ENCODE measurements at places on chromosomes 6 and 20.

GRCh38 chr6:9783567-9783966 is 631.3 kb downstream of the TFAP2A start:
- no peak for DNase-seq

- no peak for DNase-seq
Observed at GRCh38 chr20:58243653-58244410, 15.4 kb upstream of the ANKRD60 start.

GRCh38 chr6:144824018-144824417 is 538.9 kb downstream of the UTRN start:
- DNase-seq = no peak

GRCh38 chr6:23533944-23534343 is 592.1 kb upstream of the NRSN1 start:
- DNase-seq = peak; percentile 7

DNA sequence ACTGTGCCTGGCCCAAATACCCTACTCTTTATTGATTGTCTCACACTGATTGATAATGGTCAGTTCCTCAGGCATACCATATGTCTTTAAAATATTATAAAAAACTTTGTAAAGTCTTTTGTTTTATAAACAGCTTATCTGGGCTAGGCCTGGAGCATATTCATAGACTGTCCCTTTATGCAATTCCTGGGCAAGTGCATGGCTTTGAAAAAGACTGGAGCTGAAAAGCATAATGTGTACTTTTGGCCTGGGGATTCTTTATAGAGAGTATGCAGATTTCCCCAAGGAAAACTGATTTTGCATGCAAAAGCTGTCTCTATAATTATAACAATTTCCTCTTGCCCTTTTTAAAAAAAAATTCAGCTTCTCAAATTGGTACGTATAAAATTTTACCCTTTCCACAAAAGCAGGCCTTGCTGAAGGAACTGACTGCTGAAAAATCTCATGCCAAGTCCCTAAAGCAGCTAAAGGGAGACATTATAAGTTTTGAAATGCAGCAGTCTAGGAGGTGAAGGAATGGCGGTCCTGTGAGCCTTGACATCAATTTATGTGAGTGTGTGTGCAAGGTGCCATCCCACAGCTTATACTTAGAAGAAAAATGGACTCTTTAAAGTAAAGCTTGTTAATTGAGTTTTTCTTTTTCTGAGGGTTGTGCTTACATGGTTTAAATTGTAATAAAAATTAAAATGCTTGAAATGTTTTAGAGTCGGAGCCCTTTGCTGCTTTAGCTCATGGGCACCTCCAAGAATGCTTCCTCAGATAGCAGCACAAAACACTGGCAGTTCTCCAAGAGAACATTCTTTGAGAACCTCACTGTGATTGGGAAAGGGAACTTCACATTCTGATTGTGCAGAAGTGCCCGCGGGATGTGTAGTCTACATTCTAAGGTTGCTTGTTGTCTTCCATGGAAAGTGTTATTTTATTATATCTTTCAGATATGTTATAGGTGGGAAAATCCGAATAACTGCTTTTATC is 43.9 kb downstream of the PLCB4 start:
- DNase-seq = peak; percentile 61

DNA sequence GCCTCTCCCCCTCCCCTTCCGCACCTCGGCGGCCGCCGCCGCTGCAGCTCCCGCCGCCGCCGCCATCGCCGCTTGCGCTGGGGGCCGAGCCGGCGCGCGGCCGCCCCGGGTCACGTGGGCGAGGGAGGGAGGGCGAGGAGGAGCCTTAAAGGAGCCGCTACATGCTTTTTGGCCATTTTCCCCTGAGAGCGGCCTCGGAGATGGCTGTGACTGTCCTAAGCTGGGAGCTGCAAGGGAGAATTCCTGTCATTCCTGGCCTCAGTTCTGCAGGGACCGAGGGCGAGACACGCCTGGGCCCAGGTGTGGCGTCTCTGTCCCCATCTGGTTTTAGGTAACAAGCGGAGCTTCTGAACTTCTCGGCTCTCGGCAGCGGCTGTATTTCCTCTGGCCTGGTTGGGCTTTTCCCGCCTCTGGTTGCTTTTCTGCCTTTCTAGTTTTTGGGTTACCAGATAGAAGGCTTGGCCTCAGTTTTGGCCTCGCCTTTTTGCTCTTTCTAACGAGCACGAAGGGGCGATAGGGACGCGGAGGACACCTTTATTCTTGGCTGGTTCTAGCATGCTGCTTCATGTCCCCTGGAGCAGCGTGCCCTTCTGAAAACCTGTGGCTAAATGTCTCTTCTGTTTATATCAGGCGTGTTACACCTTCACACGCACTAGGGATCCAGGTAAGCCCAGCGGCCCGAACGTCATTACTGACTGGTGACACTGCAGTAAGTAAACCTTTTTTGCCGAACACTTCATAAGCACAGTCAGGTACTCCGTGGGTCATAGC is at the start of gene EHMT2:
Gene EHMT2 (minus strand): TSS at position 87 of the 771 bp plus-strand sequence. CDS start 21 bp downstream, at position 66.
- peak; percentile 93 for DNase-seq

GRCh38 chr6:137268911-137269310 is 49.7 kb upstream of the IFNGR1 start:
- no peak for DNase-seq

DNA sequence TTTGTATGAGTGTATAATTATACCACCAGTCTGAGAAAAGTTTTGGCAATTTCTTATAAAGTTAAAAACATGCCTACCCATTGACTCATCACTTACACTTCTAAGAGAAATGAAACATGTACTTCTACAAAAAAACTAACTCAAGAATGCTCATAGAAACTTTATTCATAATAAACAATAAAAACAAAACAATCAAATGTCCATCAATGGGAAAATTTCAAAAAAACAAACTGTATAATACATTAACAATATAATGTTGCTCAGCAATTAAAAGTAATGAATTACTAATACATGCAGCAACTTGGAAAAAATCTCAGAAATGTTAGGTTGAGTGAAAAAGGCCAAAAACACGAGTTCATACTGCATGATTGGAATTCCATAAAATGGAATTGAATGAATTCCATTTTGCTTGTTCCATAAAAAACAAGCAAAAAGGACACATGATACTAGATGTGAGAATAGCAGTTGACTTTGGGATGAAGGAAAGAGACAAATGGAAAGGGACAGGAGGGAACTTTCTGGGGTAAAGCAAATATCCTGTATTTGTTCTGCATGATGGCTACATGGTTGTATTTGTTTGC is 726.6 kb downstream of the RFPL4B start:
- DNase-seq = peak; percentile 31

GRCh38 chr20:19519466-19519865 is 238.6 kb upstream of the RIN2 start:
- no peak for DNase-seq

GRCh38 chr6:121865811-121866210 is 430.4 kb downstream of the GJA1 start:
- DNase-seq = no peak

DNA sequence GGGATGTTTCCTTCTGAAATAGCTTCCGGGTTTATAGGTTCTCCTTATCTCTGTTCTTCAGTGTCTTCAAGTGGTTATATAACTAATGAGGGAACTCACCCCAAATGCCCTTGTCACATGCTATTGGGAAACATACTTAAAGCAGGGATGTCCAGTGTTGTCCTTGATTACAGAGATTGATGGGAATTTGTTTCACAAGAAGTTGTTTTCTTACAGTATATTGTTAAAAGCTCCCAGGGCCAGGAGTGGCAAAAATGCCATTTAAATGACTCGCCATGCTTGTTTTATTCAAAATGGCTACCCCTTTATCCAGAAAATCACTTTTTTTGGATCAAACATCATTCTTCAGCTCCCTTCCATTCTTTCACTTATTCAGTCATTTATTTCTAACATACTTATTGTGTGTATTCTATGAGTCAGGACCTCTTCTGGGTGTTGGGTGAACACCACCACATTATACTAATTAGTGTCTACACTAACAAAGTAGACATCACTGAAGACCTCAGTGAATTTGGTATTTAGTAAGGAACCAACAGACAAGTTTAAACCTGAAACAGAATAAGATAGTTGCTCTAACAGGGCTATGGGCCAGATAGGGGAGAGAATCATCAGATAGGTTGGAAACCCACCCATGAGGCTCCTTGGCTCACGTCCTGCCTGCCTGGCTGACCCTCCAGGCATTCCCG is 791.1 kb downstream of the MAFB start:
- DNase-seq = peak; percentile 12

DNA sequence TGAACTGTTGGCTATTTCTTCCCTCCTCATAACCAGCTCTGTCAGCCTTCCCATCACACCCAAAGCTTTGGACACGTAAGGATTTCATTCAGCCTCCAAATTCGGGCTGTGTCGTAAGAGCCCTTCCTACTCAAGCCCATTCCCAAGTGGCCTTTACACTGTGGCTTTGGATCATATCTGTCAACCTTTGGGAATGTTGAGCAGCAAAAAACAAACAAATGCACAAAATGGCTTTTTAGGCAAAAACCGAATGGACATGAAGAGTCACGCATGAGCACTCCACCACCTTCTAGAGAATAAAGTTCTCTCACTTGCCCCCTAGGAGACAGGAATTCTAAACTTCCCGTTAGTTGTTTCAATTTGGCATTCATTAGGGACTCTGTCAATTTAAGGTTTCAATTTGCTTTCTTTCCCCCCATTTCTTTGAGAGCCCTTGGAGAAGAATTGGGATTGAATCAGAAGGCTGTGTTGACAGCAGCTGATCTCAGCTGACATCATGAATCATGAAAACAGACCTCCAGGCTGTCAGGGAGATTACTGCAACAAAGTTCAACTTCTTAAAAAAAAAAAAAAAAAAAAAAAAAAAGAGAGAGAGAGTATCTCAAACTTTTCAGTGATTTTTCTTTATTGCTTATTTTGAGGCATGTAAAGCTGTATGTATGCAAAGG is 110.3 kb downstream of the BCAS1 start:
- DNase-seq = peak; percentile 71

DNA sequence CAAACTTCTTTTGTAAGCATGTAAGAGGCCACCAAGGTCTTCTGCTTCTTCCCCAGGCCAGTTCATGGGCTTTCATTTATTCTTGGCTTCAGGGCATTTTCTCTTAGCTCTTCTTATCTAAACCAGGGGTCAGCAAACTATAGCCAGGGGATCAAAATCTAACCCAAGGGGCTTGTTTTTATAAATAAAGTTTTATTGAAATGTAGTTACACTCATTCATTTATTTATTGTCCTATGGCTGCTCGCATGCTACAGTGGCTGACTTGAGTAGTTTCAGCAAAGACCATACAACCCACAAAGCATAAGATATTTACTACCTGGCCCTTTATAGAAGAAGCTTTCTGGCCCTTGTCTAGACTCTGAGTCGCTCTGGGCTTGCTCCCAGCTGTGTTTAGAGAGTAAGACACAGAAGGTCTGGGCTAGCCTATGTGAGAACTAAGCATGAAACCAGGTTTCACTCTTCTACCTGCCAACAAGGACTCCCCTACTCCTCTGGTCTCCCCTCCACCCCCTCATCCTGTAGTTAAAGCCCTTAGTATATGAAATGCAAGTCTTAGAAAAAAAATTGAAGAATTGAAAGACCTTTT is 43.2 kb downstream of the KHDC1L start:
- no peak for DNase-seq

DNA sequence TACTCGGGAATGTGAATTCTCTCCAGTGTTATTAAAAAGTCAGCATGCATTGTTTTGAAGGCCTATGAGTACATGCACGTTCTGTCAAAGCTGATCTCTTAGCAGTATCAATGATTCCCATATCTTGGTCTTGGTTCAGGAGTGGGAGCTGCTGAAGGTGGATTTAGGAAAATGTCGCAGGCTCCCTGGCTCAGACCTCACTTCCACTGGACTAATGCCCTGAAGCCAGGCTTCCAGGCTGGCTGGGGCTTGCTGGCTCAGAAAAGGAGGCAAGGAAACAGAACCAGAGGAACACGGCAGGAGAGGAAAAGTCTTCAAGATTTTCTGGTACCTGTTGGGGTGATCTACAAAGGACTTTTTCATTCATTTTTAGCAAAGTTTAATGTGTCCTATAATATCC is 81.6 kb downstream of the OLIG3 start:
- no peak for DNase-seq

DNA sequence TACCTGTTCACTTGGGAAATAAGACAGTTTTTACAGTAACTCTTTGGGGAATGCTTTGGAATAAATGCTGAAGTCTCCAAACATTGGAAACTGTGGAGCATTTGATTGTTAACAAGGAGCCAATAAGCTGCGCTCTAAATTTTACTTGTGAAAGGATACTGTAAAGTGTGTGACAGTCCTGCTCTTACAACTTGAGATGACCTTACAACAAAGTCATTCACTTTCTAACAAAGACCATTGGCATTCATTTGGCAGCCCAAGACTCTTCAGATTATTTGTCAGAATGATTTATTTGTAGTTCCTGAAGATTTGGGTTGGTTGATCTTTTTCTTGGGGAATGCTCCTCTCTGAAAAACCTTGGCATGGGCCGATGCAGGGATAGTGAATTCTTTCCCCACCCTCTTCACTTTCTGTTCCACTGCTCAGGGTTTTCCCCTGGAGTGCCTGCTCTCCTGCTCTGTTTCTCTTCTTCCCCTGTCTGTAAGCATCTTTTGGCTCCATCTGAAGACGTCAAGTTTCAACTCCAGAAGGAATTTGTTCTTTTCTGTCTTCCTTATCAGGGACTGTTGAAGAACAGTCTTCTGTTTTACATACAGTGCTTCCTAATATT is 116.4 kb downstream of the AKAP7 start:
- DNase-seq = peak; percentile 17

- no peak for DNase-seq
Observed at GRCh38 chr6:122712448-122713137, 66.9 kb upstream of the FABP7 start.

DNA sequence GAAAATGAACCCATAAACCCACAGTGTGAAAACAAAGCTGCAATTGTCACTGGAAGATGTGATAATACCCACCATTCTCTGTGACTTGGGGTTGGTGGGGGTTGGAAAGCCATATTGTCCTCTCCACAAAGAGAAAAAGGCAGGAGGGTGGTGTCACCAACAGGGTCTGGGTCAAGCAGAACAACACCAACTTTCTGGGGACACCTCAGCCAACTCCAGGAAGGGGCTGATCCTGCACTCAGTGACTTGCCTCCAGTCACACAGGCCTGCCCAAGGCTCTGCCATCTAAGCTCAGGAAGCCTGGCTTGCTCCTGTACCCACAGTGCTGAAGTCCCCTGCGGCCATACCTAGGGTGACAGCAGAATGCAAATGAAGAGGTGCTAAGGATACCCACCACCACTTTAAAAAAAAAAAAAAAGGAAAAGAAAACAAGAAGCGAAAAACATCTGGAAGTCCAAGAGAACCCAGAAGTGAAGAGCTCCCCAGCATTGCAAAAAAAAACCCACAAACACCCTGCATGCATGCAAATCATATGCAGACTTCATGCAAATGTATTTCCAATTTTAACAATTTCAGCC is 110.6 kb downstream of the PREX1 start:
- DNase-seq = no peak

DNA sequence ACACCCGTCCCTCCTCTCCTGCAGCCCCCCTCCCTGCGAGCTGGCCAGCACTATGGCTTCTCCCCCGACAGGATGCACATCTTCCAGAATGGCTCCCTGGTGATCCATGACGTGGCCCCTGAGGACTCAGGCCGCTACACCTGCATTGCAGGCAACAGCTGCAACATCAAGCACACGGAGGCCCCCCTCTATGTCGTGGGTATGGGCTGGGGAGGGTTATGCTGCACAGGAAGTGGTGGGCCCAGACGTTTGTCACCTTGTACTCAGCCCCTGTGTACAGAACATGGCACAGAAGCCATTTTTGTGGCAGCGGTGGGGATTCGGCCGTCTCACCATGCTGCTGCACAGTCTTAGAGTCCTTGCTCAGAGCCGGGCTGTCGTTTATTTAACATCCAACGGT is 29.0 kb upstream of the SRF start:
- DNase-seq = no peak

GRCh38 chr6:77457720-77458349 is 5.5 kb downstream of the HTR1B start:
- peak; percentile 81 for DNase-seq
